ENCODE measurements at places on chromosomes 2 and 18.

- DNase-seq = no peak
Observed at GRCh38 chr2:31382452-31383120, 32.0 kb downstream of the XDH start.

DNA sequence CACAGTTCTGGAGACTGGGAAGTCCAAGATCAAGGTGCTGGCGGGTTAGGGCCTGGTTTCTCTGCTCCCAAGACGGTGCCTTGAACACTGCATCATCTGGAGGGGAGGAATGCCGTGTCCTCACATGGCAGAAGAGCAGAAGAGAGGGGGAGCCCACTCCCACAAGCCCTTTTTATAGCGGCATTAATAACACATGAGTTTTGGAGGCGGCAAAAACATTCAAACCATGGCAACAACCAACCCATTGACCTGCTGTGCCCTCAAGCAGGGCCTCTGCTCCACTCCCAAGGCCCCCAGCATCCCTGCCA lies 62.0 kb downstream of the SMAD7 start:
- no peak for DNase-seq

- DNase-seq = no peak
Observed at GRCh38 chr2:32783469-32783868, 155.6 kb downstream of the TTC27 start.

DNA sequence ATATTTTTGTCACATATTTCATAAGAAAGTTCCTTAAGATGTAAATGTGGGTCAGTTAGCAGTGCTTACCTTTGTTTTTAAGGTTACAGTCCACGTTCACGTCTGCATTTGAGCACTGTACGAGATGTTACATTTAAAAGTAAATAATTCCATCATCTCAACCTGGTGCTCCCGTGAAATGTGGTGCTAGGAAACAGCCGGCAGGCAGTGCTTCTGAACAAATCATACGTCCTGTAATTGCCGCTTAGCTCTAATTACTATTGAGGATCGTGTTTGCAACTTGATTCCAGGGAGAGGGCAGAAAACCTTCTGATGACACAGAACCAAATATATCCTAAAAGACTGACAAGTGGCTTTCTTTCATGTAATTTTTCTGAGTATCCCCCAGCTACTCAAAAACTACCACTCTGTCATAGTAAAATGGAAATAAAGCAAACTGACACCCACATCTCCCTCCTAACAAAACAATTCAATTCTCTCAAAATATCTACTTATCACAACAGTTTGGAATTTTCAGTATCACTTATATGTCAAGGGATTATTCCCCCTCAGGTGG lies 297.8 kb upstream of the SESTD1 start:
- DNase-seq = no peak

DNA sequence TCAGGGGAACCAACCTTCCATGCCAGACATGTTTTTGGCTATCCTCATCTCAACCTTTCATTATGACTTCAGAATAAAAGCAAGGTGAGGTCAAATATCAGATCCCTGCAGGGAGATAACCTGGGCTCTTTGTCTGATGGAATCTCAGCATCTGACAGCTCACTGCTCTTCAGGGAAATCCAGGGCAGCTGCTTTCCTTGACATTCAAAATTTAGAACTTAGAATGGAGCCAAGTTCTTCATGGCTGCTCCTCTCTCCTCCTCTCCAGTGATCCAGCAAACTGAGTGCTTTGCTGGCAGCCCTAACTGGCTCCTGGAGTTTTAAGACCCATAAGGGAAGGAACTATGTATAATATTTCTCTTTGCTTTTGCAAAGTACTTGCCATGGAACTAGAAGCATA lies 716.3 kb downstream of the TSN start:
- DNase-seq = no peak

GRCh38 chr2:44479127-44479887 lies 117.6 kb downstream of the CAMKMT start:
- peak; percentile 1 for DNase-seq

DNA sequence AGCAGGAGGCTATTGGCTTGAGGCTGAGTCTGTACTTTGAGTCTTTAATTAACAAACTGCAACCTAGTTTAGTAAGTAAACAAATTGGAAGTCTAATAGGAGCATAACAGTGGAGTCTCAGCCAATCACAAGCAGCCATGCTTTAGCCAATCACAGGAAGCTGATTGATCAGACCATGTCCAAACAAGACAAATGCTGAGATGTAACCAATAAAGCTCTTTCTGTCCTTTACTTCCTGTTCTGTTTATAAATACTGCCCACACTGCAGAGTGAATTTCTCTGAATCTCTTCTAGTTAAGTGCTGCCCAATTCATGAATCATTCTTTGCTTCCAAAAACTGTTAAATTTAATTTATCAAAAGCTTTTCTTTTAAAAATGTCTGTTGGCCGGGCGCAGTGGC lies 146.6 kb upstream of the DLX2 start:
- DNase-seq = no peak

DNA sequence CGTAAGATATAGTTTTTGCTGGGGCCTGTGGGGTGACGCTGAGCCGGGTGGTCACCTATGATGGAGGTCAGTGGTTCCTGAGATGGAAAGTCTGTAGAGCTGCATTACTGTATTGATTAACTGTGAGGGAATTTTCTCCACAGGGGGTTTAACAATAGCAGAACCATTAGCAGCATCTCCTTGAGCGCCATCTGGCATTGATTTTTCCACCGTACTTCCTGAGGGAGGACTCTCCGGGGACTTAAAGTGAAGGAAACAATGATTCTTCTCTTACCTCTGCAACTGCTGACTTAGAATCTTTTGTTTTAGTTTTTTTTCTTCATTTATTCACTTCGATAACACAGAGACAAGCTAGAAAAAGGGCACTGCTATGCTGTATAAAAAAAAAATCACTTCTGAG lies 22.6 kb upstream of the RNF125 start:
- no peak for DNase-seq

GRCh38 chr18:33937270-33937816 lies 287.4 kb downstream of the NOL4 start:
- DNase-seq = no peak

- DNase-seq = no peak
Observed at GRCh38 chr18:8279781-8280330, 329.4 kb upstream of the RAB12 start.

- DNase-seq = no peak
Observed at GRCh38 chr2:21332993-21333625, 209.3 kb downstream of the TDRD15 start.

DNA sequence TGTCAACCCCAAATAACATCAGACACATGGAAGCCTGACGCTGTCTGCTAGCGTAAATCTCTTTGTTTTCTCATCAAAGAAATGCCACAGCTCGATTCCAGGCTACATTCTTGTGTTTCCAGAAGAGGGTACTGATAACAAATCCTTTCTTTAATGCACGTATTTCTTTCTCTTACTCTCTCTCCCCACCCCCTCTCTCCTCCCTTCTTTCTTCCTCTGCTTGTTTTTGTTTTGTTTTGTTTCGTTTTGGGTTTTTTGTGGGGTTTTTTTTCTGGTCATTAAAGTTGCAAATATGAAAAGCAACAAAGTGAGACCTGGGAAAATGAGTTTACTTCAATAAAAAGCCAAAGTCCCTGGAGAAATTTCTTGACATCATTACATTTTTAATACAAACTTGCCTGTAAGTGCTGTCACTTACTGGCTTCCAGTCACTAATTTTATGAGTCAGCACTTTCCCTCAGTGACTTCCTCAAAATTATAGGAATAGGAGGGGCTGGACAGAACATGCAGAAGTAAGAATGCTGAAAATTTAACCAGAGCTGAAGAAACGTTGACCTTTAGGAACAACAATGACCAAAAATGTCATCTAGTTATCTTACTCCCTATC lies 106.7 kb upstream of the NABP1 start:
- DNase-seq = no peak

DNA sequence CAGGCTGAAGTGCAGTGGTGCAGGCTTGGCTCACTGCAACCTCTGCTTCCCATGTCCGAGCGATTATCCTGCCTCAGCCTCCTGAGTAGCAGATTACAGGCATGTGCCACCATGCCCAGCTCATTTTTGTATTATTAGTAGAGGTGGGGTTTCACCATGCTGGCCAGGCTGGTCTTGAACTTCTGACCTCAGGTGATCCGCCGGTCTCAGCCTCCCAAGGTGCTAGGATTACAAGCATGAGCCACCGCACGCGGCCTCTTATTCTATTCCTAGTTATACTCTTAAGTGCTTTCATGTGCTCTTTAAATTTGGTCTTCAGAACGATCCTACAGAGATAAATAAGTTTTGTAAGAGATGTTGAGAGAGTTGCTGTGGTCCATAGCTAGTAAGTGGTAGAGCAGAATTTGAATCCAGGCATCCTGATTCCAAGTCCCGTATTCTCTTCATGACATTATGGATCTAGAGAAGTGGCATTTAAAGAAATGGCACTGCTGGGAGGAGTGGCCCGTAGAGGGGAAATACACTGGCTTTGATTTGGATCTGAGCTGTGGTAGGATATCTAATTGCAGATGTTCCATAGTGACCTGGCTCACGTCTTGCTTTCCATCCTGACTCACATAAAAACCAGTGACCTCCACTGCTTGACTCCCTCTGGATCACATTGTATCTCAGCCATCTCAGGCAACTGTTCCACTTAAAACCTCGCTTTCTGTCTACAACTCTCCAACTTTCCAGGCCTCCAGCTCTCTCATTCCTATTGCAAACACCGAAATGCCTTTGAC lies 22.8 kb upstream of the ME2 start:
- DNase-seq = no peak

DNA sequence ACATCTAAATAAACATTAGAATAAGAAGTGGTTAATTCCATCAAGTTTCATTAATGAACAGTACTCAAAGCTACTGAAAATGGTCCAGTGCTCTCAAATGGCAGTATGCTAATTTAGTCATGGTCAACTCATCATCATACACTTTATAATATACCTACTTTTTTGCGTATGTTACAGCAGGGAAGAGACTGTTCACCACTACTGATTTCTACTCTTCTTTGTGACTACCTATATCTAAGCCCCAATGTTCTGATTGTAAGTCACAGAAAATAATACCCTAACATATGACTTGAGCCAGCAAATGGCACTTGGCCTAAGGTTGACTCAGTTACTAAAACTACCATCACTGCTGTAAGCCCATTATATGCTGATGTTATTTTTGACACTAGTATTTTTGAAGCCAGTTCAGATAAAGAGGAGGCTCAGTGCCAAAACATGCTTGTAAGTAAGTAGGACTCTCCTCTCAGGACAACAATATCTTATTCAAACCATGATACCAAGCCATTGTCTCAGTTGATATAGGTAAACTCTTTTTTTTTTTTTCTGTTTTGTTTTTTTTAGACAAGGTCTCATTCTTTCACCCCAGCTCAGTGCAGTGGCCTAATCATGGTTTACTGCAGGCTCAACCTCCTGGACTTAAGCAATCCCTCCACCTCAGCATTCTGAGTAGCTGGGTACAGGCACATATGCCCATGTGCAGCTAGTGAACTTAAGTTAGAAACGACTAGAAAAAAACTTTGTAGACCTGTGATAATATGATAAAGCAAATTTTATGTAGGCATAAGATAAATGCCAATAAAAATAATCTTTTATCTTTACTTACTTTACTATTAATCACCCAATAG lies 266.9 kb downstream of the ZNF385B start:
- DNase-seq = no peak

GRCh38 chr2:134926231-134926931 lies 7.8 kb downstream of the CCNT2 start:
- DNase-seq = no peak

DNA sequence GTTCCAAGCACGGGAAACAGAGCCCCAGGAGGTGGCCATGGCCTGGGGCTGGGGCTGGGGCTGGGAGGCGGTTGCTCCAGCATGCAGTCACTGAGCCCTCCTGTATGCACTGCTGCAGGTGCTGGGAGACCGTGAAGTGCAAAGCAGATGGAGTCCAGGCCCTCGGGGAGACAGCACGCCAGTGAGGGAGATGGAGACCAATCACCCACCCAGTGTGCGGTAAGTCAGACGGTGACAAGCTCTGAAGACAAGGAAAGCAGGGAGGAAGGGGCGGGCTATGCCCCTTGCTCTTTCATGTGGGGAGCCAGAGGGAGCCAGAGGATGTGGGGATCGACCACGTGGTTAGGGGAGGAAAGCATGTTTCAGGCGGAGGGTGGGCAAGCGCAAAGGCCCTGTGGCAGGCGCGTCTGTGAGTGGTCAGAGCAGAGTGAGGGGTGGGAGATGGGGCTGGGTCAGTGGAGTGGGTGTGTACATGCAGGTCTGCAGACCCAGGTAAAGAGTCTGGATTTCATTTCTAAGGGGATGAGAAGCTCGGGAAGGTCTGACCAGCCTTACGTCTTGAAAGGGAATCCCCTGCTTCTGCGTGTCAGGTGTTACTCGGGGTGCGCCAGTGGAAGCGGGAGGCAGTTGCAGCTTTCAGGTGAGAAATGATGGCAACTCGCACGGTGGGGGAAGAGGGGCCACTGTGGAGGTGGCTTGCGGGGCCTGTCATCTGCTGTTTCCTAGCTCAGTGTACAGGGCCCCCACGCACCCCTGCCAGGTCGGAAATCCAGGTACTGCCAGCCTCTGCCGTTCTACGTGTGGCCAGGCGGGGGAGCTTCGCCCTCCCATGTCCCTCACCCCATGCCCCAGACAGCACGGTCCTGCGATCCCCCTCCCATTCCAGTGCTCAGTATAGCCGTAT lies 19.4 kb downstream of the RRM2 start:
- no peak for DNase-seq

- DNase-seq = no peak
Observed at GRCh38 chr2:132581991-132582738, 87.8 kb downstream of the LYPD1 start.

DNA sequence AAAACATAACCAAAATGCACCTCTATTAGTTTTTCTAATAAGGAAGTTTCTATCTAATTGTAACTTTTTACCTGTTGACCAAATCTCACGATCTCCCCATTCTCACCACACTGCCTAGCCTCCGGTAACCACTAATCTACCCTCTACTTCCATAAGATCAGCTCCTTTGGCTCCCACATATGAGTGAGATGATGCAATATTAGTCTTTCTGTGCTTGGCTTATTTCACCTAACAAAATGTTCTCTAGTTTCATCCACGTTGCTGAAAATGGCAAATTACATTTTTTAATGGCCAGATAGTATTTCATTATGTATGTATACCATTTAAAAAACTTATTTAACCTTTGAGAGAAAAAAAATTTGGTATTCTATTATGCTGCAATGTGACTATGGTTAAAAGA lies 379.0 kb upstream of the NXPH2 start:
- DNase-seq = no peak

DNA sequence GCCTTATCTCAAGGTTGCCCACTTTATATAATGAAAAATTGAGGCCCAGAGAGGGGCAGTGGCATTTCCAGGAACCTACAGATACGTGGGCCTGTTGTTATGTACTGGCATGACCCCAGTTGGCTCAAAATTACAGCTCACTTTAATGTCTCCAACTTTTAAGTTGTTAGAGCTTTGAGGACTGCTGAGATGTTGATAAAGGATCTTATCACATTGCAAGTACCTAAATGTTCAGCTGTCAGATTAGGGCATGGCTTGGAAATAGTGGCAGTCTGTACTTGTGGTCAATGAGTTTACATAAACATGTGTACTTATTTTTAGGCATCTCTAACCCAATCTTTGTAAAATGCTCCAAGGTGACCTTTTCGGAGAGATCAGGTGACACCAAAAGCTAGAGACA lies 14.6 kb downstream of the SLC4A5 start:
- DNase-seq = no peak

All from activated CD8-positive, alpha-beta memory T cell treated with anti-CD3 and anti-CD28 coated beads for 1 hour (primary cell).